ENCODE measurements at places on chromosomes 13 and 19. TPM values are rescaled to one million over a fixed set of nuclear protein-coding genes. Genes with fewer than 3 reads are reported as not detected.

GRCh38 chr13:73967397-73968165 is 166.6 kb downstream of the KLF12 start:
- no peak for DNase-seq

DNA sequence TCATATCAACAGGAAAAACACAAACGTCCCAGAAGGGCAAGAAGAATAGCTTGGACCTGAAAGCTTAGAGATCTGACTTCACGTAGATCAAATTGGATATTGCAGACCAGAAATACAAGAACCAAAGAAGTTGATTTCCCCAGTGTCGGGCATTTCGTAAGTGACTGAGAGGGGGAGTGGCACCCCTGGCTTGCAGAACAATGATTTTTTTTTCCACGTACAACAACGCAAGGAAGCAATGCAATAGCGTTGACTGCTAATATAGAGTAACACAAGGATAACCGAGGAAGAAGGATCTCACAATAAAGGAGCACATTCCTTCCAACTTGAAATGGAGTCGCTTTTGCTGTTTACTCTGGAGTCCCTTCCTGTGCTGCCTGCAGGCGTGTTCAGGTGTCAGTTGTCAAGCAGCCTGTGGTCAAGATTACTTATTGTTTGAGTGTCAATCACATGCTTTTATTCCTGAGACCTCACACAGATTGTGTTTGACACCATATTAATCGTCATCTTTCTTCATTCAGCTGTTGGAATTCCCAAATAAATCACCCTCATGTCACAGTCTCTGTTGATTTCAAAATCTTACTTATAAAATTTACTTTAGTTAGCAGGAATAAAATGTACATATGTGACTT is 139.4 kb downstream of the FREM2 start:
- no peak for DNase-seq

DNA sequence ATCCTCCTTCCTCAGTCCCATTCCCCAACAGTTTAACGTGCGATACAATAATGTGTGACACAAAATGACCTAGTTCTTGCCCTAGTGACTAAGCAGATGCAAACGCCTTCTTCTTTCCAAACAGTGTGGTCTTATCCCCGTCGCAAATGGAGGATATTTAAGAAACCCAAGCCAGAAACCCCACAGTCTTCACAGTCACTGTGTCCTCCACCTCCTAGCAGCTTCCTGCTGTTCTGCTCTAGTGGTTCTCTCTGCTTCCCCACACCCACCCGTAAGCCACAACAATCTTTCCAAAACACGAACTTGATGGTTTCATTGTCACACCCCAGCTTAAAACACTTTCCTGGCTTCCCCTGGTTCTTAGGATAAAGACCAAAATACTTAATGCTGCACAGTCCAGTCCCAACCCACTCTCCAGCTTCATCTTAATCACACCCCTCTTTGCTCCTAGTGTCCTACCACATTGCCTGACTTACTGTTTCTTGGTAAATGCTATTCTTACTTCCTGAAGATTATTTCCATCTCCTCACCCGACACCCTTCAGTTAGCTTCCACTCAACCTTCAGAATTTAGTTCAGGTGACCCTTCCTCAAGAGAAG is 32.3 kb downstream of the ITM2B start:
- no peak for DNase-seq

SLC7A10 gene
- total RNA-seq: not detected

DNA sequence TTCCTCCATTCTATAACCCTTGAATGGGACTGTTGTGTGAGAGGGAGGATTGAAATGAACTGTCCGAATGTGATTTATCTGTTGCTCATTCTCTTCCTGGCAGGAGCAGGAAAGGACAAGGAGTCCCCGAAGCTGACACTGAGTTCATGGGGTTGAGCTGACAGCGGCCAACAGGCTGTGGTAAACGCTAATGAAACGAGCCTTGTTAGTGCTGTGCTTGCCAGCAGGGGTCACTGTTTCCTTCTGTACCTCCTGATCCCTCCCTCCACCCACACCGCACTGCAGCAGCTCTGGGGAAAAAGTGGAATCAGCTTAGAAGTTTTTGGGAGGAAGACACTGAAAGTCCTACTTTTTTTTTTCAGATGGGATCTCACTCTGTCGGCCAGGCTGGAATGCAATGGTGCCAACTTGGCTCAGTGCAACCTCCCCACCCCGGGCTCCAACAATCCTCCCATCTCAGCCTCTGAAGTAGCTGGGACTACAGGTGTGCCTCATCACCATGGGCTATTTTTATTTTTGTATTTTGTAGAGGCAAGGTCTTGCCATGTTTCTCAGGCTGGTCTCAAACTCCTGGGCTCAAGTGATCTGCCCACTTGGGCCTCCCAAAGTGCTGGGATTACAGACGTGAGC is 6.7 kb upstream of the ZNF761 start:
- DNase-seq: peak; percentile 83

- DNase-seq: peak; percentile 60
Observed at GRCh38 chr19:33684538-33685232, 62.9 kb downstream of the CHST8 start.

- DNase-seq: peak; percentile 90
Observed at GRCh38 chr19:11446652-11447301, 11.3 kb downstream of the PRKCSH start.

DNA sequence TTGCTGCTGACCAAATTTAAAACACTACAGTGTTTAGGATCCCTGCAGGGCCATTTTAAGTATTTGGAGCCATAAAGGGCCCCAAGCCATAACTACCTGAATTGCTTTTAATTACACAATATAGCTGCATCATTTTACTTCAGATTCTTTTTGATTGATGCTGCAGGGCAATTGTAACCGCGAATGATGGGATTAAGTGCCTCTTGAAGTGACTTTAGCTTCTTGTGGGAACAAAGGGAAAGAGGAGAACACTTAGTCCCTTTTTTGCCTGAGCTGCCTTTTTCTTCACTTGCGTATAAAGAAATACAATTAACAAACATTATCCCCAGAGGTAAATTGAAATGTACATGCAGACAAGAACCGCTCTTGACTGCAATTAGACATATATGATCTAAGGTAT is 228.5 kb downstream of the ZIC5 start:
- no peak for DNase-seq

GRCh38 chr13:44309794-44310757 is 63.5 kb upstream of the SERP2 start:
- no peak for DNase-seq

IGFL3 gene
- not detected for total RNA-seq

DNA sequence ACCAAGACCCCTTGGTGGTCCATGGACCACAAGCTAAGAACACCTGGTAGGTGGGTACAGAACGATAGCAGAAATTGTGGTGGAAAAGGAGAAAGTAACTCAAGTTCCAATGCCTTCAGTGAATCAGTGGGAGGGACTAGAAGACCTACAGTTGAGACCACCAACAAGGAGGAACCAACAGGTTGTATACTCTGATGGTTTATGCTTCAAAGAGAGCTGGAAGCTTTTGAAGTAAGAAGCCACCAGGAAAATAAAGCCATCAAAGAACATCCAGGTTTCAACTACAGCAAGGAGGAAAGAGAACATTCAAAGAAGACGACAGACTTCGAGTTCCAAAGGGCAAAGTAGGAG is 42.4 kb downstream of the DIAPH3 start:
- DNase-seq: no peak

- no peak for DNase-seq
Observed at GRCh38 chr13:44652168-44652567, 76.0 kb upstream of the TSC22D1 start.

LRRC25 gene
- 82.2 TPM for total RNA-seq

FDX2 gene
- total RNA-seq: 10.5 TPM

CEACAM16 gene
- total RNA-seq: not detected

GRCh38 chr13:42022796-42023493 is 25.5 kb upstream of the DGKH start:
- no peak for DNase-seq

LILRA5 gene
- 79.9 TPM for total RNA-seq

ZNF573 gene
- total RNA-seq: 14.1 TPM

- peak; percentile 96 for DNase-seq
Observed at GRCh38 chr19:58150328-58150921, at the start of gene ZNF329. TSS of gene ZNF329 (minus strand) at chr19:58150789. CDS start at chr19:58129503, 21,286 bp downstream.

NPHS1 gene
- total RNA-seq: not detected

DNA sequence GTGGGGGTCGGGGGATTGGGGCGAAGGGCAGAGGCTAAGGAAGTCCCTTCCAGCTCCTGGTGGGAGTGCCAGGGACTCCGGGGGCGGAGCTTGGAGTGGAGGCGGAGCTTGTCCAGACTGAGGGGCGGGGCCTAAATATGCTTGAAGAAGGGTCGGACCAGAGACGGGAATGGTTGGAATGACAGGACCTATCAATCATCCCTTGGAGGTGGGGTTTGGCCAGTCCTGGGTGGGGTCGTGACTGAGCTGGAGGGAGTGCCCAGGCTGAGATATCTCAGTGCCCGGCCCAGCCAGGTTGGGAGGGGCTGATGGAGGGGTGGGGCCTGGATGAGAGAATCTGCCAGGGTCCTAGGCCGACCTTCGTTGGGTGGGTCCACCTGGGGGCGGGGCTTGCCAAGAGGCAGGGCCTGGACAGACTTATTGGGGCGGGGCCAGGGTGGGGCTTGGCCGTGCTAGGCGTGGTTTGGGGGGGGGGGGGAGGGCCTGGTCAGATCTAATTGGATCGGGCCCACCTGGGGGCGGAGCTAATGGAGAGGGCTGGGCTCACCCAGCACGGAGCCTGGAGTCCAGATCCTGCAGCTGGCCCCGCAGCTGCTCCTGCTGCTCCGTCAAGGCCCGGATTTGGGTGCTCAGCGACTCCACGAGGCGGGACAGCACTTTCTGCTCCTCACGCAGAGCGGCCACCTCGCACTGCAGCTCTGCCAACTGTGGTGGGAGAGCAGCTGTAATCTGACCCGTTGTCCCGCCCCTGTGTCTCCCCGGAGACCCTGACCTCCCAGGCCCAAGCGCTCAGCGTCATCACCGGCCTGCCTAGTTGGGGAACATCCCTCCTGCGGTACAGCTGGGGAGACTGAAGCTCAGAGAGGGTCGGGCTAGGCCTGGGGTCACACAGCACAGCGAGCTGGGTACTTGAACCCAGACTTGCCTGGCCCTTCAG is 2.6 kb upstream of the WIZ start:
- DNase-seq: peak; percentile 86

IGFL1 gene
- not detected for total RNA-seq

GRCh38 chr19:1001538-1002166 is 1.4 kb downstream of the GRIN3B start:
- peak; percentile 92 for DNase-seq

DNA sequence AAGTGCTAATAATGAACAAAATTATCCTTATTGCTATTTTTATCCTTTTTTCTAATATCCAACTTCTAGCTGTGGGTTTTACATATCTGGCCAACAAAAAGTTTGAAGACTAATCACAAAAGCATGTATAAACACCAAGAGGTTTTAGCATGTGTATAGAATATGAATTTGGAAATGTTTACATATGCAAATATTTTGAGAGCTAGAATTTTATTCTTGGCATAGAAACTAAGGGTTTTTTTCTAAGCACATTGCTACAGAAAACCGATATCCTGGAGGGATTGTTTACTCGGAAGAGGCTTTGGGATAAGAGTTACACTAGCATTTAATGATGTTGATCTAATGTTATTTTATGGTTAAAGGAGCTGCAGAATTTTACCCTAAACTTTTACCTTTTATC is 392.1 kb downstream of the EFNB2 start:
- DNase-seq: no peak

DNA sequence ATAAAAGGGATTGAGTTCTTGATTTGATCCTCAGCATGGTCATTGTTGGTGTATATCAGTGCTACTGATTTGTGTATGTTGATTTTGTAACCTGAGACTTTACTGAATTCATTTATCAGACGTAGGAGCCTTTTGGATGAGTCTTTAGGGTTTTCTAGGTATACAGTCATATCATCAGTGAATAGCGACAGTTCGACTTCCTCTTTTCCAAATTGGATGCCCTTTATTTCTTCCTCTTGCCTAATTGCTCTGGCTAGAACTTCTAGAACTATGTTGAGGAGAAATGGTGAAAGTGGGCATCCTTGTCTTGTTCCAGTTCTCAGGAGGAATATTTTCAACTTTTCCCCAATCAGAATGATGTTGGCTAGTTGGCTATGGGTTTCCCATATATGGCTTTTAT is 27.0 kb downstream of the POMP start:
- no peak for DNase-seq

GRCh38 chr13:30403456-30403855 is 18.8 kb upstream of the UBE2L5 start:
- DNase-seq: no peak

- DNase-seq: no peak
Observed at GRCh38 chr13:25632166-25632888, 260.6 kb downstream of the ATP8A2 start.

GRCh38 chr19:14405758-14406644 is 13.1 kb downstream of the DDX39A start:
- peak; percentile 97 for DNase-seq

DNA sequence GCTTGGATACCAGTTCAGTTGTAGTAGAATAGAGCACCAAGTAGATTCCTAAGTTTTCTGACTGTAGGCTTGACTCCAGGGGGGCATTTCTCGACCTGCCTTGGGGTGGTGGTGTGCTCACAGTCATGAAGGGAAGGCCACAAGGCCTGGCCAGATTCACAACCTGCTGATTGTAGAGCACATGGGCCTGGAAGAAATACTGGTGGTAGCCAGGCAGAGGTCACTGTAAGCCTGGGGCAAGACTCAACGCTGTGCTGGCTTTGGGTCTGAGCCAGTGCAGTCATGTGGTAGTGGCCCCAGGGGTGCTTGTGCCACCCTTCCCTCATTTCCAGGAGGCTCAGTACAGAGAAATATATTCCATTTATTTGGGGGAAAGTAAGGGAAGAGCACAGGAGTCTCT is 832.3 kb upstream of the SLC10A2 start:
- no peak for DNase-seq

DENND1C gene
- total RNA-seq: 57.6 TPM

COX6B2 gene
- 0.73 TPM for total RNA-seq

GRCh38 chr13:27044837-27045570 is 126.6 kb downstream of the USP12 start:
- DNase-seq: no peak

ZNF728 gene
- 4.3 TPM for total RNA-seq

GRCh38 chr13:107339209-107339608 is 771.3 kb upstream of the ARGLU1 start:
- DNase-seq: no peak

- DNase-seq: no peak
Observed at GRCh38 chr19:11950312-11950711, 14.5 kb upstream of the ZNF763 start.

DNA sequence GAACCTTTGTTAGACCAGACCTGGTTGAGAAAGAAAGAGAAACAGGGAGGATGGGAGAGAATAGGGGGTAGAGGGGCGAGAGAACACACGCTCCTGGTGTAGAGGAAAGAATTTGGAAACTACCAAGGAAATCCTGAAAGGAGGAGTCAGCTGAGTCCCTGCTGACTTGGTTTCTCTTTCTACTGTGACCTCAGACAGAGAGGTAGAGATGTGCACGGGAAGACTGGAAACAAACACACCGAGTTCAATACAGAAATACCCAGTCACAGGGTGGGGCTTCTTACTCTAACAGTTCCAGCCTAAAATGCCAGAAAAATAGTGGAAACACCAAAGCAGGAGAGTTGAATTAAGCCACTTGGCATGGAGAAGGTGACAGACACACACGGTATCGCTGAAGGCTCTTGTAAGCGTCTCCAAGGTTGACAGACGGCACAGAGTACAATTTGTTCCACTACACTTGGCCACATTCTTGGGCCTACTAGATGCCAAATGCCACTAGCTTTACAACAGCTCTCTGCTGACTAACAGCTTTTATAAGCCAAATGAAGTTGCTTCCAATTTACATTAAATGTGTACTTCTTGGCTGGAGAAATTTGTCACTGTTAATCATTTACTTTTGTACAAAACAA is 28.1 kb downstream of the LATS2 start:
- no peak for DNase-seq

ZNF254 gene
- total RNA-seq: 35.6 TPM

CCDC8 gene
- total RNA-seq: 3.1 TPM

All from spleen (tissue), 13 donors.